GDM1 (cell line): ENCODE measurements at places on chromosomes 16 and 17.

GRCh38 chr16:77322757-77323156, 112.1 kb downstream of the ADAMTS18 start:
- no peak for DNase-seq

GRCh38 chr16:79994418-79994817, 393.9 kb upstream of the MAF start:
- no peak for DNase-seq

- no peak for DNase-seq
Measured at GRCh38 chr16:57566436-57566835, 24.0 kb downstream of the ADGRG5 start.

GRCh38 chr17:33864758-33865229, 390.3 kb upstream of the CCL2 start:
- no peak for DNase-seq

DNA sequence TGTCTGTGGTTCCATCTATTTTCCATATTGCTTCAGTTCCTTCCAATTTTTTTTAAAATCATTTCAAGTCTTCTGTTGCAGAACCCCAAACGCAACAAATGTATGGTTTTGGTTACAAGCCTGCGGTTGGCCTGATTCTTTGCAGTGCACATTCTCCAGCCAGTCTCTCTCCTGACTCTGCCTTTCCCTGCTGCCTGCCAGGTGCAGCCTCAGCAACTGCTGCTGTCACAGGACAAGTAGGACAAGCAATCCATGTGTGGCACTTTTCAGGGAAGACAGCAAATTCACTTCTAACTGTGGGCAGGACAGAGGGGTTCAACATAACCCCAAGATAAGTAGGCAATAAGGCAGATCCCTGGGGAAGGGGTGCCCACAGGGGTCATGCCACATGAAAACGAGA, 24.2 kb downstream of the EMP2 start:
- no peak for DNase-seq
